ENCODE measurements at places on chromosomes 12 and 14.
A peak's percentile ranks its signal among the peaks of the same experiment; 100 is the strongest.

DNA sequence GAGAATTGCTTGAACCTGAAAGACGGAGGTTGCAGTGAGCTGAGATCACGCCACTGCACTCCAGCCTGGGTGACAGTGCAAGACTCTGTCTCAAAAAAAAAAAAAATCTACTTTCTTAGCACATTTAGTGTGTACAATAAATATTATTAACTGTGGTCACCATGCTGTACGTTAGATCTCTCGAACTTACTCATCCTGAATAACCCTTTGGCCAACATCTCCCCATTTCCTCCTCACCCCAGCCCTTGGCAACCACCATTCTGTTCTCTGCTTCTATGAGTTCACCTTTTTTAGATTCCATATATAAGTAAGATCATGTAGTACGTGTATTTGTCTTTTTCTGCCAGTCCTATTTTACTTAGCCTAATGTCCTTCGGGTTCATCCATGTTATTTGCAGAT, 13.4 kb downstream of the FUT8 start:
- DNase-seq: no peak

GRCh38 chr12:104303538-104304151, at the start of gene EID3:
EID3 (plus strand) TSS chr12:104303739; CDS start chr12:104303935, 196 bp downstream.
- DNase-seq: peak; percentile 91

- no peak for DNase-seq
Observed at GRCh38 chr12:39966256-39966655, 139.6 kb downstream of the SLC2A13 start.

DNA sequence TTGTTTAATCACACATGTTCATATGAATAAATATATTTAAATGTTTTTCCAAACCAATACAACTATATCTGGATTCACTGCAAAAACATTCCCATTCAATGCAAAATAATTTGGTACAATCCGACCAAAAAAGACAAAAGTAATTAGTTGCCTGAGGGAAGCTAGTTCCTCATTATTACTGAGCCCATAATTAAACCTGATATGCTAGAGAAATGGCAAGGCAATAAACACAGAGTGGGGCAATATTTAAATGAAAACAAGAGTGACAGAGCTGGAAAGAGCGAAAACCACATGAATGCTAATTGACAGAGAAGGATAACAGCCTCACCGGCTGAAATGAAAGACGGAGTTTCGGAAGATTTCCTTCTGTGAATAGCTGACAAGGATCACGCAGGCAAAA, 82.6 kb downstream of the TMCC3 start:
- DNase-seq: no peak

DNA sequence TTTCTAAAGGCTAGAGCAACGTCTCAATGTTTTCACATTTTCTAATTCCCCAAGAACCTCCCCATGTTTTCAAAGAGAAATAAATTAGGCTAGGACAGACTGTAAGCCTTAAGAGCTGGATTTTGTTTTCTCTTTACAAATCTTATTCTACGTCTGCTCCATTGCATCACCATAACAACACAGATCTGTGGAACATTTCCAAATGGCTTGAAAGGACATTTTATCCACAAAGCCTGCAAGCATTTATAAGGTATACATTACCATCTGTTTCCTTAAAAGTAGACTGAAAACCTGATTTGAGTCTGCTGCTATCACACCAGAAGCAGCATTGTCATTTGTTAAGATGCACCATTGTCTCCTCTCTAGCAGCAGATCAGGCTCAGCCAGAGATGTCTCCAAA, 115.3 kb upstream of the PLEKHA5 start:
- no peak for DNase-seq

DNA sequence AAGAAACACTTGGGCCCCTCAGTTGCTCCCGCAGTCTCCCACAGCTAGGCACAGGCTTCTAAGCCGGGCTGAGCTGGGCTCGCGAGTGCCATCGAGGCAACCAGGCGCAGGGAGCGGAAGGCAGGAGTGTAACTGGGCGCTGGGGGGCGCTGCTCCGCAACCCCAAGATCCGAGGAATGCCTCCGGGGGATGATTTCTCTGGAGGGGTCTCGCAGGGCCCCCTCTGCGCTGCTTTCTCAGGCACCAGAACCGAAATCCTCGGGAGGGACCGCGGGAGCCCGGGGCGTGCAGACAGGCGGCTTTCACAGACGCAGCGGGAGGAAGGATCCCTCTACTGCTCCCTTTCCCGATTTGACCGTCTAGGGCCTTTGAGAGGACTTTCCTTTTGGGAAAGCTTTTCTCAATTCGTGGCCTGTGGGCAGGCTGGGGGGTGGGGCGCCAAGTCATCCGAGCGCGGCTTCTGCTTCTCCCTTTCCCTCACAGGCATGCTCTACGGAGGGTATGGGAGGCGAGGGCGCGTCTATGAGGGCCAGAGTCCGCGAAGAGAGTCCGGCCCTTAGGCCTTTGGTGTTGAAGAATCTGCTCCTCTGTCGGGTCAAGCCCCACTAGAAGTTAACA, 4.3 kb upstream of the NKX2-1 start:
- DNase-seq: no peak

DNA sequence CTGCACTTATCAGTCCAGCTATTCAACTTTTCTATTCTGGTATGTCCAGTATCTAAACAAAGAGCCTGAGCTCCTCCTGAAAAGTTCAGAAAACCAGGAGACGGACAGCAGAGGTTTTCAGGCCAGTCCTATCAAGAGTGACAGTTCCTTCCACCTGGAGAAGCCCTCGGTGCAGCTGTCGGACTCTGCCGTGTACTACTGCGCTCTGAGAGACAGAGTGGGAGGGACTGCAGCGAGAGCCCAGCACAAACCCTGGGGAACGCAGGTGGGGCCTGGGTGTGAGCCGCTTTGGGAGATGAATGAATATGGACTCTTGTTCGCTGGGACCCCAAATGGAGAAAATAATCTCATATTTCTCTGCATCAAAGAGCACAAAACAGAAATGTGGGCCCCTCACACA, 329.8 kb upstream of the OR4E1 start:
- DNase-seq: no peak

DNA sequence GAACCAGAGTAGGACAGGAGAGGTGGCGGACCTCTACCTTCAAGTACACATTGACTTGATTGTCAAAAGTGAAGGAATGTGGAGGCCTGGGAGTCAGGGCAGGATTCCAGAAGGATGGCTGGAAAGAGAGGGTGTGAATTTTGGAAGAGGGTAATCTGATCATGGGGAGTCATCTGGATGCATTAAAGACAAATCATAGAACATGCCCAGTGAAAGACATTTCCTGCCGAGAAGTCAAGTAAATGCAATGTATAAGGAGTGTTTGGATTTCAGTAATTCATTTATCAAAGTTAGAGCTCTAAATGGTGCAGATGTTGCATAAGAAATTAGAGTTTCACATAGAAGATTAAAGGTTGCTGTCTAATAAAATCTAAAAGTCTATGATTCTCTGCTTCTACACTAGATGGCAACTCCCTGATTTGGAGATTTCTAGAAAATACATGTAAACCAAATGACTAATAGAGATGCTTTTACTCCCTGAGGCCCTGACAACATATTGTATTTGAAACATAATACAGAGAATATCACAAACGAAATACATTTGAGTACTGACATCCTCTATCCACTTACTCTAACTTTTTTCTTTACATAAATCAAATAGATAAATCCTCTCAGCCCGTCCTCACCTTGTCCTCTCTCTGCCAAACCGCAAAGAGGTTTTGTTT, 91.3 kb downstream of the KCNA5 start:
- DNase-seq: no peak

- DNase-seq: no peak
Observed at GRCh38 chr14:73462048-73462715, 3.8 kb upstream of the NUMB start.
